ENCODE measurements at places on chromosomes 2 and 18. TPM values are rescaled to one million over a fixed set of nuclear protein-coding genes. Genes with fewer than 3 reads are reported as not detected.

GRCh38 chr2:121596221-121597080, 52.8 kb downstream of the CLASP1 start:
- peak; percentile 62 for DNase-seq

- DNase-seq: peak; percentile 65
These were observed 14.3 kb upstream of the MAP3K2 start for GRCh38 chr2:127401757-127402695.

DNA sequence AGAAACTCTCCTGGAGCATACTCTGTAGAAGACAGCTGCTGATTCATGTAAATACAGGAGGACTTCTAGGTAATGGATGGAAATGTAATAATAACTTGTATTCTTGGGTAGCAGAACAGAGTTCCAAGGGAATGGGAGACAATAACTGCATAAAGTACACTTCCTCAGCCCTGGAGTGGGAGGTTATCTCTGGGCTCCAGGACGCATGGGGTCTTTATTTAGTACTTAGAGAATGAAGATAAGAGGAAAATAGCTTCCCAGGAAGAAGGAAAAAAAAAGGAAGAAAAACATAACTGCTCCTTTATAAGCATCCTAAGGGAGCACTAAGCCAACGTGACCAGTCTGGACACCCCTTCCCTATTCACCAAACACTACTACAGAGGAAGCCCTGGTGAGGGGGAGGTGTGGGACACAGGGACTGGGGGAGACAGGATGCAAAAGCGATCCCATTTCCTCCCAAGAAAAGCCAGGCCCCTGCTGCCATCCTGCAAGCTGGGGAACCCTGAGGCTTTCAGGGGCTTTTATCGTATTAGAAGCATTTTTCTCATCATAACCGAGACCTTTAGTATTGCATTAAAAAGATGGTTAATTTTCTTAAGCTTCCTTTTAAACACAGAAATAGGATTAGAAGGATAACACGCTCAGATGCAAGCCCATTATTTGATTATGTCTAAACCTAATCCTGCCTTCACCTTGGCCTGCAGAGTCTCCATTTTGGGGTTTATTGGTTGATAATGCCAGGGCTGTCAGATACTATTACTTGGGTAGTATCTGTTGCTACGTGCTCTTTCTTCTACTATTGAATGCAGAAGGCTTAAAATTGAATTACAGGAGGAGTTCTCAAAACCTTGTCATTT, 78.5 kb downstream of the KLF7 start:
- no peak for DNase-seq

- peak; percentile 7 for DNase-seq
These were observed 184.5 kb upstream of the CWC22 start for GRCh38 chr2:180191432-180192124.

DNA sequence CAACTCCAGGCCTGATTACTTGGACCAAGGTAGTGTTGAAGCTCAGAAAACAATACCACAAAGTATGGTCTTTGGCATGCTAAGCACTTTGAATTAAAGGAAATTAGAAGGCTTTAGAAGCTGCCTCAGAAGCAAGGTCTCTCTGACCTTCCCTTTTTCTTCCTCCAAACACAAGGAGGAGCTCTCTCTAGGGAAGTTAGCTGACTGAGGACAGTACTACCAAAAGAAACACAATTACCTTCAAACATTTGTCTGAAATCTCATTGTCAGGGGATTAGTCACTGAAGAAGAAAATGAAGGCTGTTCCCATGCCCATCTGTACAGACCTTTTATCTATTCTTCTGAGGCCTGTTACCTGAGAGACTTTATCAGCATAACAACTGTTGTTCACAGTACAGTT, 279.3 kb downstream of the CDH20 start:
- DNase-seq: peak; percentile 38

Gene PRKCE
- total RNA-seq: 6.0 TPM

DNA sequence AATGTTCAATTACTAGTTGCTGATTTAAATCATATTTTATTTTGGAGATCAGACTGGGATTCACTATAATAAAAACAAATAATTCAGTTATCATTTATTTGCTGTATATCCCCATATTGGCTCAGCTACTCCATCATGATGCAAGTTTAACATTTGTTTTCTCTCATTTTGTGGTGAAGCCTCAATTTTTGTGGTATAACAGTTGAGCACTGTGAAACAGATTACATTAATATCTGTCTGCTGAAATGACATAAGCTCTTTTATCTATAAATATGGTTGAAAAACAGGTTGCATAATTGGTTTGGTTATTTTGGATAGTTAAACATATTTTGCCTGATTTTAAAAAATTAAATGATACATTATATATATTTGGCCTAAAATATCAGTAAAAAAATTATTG, 67.7 kb downstream of the DPP4 start:
- no peak for DNase-seq

- no peak for DNase-seq
These were observed 64.8 kb upstream of the MCFD2 start for GRCh38 chr2:46980366-46980765.

- peak; percentile 91 for DNase-seq
These were observed 4.1 kb upstream of the VRK2 start for GRCh38 chr2:58042486-58042970.

GRCh38 chr2:190663348-190663747, 14.5 kb downstream of the NAB1 start:
- peak; percentile 43 for DNase-seq

- no peak for DNase-seq
These were observed 119.0 kb upstream of the CELF4 start for GRCh38 chr18:37684590-37684989.

Gene HNMT
- total RNA-seq: 9.8 TPM

- peak; percentile 82 for DNase-seq
These were observed 61.3 kb downstream of the TMEM247 start for GRCh38 chr2:46540496-46541331.

Gene IL36A
- total RNA-seq: not detected

GRCh38 chr2:857937-858336, 92.7 kb upstream of the SNTG2 start:
- no peak for DNase-seq

DNA sequence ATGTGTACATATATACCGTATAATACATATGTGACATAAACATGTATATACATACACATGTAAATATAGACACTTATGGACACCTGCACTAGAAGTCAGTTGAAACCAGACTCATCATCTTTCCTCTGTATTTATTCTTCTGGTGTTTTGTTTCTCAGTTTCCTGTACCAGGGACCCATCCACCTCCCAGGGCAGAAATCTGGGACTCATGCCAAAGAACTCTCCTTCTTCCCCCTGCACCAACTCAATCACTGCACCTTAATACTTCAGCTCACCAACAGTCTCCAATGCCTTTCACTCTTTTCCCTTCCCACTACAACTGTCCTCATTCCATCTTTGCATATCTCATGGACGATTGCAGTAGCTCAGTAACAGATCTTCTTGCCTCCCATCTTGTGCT, 428.0 kb downstream of the FBXO15 start:
- DNase-seq: peak; percentile 56

Gene TMBIM1
- total RNA-seq: 132 TPM

- no peak for DNase-seq
These were observed 324.9 kb downstream of the CCDC85A start for GRCh38 chr2:56508662-56509061.

- DNase-seq: peak; percentile 31
These were observed 289.3 kb upstream of the RAB12 start for GRCh38 chr18:8319798-8320489.

Gene CXCR1
- not detected for total RNA-seq

GRCh38 chr18:57854726-57855125, 51.6 kb upstream of the ATP8B1 start:
- no peak for DNase-seq

- DNase-seq: peak; percentile 44
These were observed 8.4 kb upstream of the IER3IP1 start for GRCh38 chr18:47184419-47185050.

DNA sequence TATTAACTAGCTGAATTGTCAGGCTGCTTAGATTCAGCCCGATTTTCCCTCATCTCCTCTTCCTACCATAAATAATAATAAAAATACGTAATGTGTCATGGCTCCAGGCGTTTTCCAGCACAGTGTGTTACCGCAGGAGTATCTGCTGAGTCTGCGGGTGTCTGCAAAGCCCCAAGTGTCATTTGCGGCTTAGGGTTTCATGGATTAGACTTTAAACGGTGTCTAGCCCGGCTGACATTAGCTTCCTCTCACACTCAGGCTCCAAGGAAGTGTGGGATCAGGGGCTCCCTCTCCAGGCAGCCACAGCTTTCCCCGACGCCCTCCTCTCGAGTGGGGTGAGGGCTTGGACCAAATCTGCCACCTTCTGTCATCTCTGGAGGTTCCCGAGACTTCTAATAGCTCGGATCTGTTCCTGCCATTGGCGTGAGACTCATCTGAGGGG, 14.1 kb upstream of the HOXD1 start:
- DNase-seq: peak; percentile 66

Gene L3MBTL4
- total RNA-seq: 0.05 TPM

GRCh38 chr2:67038195-67038594, 358.9 kb upstream of the ETAA1 start:
- DNase-seq: no peak

DNA sequence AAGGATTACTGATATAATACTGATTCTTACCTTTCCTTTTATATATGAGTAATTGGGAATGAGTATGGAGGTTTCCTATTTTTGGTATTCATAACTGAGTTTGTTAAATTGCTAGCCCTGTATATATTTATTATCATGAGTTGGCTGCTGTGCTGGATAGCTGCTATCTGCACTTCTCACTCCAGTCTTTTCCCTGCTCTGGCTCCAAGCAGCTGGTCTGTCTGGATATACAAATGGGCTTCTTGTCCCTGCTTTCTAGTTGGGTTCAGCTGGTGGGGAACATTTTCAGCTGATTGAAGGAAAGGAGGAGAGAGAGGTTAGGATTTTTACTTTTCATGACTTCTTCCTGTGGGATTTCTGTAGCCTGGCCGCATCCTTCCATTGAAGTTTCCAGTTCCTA, 41.2 kb downstream of the AGFG1 start:
- DNase-seq: no peak

Gene SLC23A3
- total RNA-seq: 0.02 TPM

Gene ACVR2A
- 1.4 TPM for total RNA-seq

DNA sequence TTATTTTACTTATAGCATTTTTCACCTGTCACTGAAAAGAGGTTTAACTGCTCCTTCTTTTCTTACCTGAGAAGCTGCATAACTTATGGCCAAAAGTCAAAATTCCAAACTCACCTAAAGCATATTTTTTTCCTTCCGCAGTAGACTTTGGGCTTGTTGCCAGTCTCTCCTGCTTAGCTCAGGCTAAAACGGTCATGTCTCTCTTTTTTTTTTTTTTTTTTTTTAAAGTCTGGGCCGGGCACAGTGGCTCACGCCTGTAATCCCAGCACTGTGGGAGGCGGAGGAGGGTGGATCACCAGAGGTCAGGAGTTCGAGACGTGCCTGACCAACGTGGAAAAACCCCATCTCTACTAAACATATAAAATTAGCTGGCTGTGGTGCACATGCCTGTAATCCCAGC, 113.5 kb downstream of the RTN4 start:
- peak; percentile 32 for DNase-seq

Gene SPEG
- 13.9 TPM for total RNA-seq
